AG20443 (cell line): ENCODE measurements at places on chromosomes 5 and 9.

DNA sequence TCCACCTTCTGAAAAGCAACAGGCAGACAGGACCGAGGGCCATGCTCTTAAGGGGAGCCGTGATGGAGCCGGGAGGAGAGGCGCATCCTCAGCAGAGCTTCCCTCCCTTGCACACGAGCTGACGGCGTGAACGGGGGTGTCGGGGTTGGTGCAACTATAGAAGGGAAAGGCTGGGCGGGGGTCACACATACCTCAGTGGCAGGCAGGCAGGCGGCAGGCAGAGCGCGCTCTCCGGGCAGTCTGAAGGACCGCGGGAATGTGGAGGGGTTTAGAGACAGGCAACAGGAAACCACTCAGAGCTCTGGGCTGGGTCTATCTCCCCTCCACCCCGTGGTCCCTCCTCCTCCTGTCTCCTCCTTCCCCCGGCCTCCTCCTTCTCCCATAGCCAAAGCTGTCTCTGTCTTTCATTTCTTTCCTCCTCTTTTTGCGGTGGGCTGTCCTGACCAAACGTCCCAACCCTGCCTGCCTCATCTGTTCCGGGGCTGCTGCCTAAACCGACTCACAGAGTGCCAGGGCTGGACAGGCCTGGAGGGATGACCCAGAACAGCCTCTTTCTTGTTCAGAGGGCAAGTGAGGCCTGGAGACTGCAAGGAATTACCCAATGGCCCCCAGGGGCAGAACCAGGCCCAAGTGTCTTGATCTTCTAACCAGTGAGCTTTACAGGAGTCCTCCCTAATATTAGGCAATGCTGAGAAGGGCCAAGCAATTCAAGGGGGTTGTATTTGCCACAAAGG, at the start of gene SPARC:
Gene SPARC (minus strand): TSS at position 242 of the 734 bp plus-strand sequence. CDS start 10,727 bp downstream, outside the sequence.
- DNase-seq: peak; percentile 85

DNA sequence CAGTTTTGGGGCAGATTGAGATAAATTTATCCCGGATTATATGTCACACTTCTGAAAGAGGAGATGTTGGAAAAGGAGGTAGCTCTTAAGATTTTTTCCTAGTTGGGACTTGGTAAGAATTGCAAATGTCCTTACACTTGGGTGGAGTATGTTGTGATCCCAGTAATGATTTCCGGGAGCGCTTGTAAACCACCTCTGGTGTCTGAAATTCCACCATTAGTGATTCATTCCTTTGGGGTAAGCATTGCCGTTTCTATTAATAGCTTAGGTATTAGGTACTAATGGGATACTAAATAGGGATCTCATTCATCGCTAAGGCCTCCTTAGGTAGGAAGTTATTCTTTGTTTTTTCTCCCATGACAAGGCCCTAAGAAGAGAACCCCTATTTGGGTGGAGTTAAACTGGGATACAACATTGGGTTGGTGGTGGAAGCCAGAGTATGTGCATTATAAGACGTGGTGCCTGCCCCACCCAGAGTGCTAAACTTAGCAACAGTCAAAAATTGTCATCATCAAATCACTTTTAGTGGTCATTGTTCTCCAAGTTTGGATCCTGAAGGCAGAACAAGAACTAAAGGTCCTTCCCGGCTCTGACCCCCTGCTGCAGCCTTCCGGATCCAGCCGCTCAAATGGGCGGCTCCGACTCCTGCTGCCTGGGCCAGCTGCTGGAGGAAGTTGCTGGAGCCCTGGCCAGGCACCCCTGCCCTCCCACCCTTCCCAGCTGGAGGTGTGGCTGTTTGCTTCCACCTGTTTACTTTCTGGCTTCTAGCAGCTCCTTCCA, 31.7 kb upstream of the DAB2IP start:
- no peak for DNase-seq

GRCh38 chr9:21833090-21833801, 30.8 kb downstream of the MTAP start:
- DNase-seq: no peak

DNA sequence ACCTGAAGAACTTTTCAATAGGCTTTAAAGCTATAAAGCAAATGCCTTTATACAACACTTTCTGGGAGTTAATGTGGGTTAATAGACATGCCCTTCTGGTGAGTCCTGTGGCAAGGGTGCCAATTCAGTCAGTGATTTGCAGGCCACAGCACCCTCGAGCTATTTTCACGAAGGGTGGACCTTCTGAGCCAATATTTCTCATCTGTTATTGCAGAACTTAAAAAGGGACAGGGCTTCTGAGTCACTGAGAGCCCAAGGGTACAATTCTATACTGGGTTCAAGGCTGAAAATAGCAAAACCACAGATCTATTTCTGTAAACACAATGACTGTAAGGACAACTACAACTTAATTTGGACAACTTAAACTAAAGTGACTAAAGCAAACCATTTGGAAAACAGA, 92.8 kb downstream of the GABRG2 start:
- no peak for DNase-seq

- DNase-seq: no peak
Observed at GRCh38 chr9:109037946-109038715, 24.8 kb upstream of the CTNNAL1 start.
